ENCODE measurements at places on chromosomes 3 and 15.

- no peak for DNase-seq
Measured at GRCh38 chr3:30600572-30600971, 5.8 kb upstream of the TGFBR2 start.

- DNase-seq, result no peak
Measured at GRCh38 chr3:140384876-140385275, 293.0 kb upstream of the TRIM42 start.

DNA sequence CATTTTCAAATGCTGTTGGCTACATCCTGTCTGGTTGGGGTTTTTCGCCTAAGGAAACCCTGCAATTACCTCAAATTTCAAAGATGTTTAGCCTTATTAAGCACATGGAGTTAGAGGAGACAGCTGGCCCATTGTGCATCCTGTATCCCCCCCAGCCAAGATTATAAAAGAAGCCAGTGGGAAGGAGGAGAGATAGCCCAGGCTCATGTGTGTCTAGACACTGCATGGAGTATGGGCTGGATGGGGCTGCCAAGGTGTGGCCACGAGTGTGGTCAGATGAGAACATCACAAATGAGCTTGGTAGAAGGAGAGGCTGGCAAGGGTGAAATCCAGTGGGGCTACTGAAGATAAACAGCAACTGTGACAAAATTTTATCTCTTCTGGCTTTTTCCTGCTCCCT, 270.0 kb upstream of the TBC1D5 start:
- DNase-seq, result no peak

GRCh38 chr15:92749946-92750345, 94.4 kb upstream of the FAM174B start:
- no peak for DNase-seq

GRCh38 chr15:48230498-48230897, 24.4 kb downstream of the SLC12A1 start:
- no peak for DNase-seq

DNA sequence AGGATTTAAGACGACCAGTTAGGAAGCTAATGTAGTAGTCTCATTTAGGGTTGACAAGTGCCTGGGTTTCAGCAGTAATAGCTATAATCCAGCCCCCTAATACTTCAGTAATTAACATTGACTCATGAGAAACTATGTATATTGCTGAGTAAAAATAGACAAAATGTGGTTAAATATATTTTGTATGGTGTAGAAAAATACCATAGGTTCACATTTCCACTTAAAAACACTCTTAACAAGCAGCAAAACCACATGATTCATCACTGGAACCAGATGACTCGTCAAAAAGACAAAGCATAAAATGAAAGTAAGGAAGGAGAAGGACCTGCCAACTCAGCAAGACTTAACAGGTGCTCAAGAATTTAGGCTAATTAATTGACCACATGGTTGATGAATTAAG, 288.9 kb downstream of the EFHB start:
- no peak for DNase-seq

- peak; percentile 51 for DNase-seq
Measured at GRCh38 chr15:29670998-29671981, 151.0 kb downstream of the TJP1 start.

- peak; percentile 77 for DNase-seq
Measured at GRCh38 chr15:101068961-101069653, 149.9 kb downstream of the LRRK1 start.

GRCh38 chr3:189202583-189202982, 30.8 kb downstream of the TPRG1 start:
- DNase-seq, result no peak

- DNase-seq, result no peak
Measured at GRCh38 chr15:61011576-61012336, 217.3 kb downstream of the RORA start.

DNA sequence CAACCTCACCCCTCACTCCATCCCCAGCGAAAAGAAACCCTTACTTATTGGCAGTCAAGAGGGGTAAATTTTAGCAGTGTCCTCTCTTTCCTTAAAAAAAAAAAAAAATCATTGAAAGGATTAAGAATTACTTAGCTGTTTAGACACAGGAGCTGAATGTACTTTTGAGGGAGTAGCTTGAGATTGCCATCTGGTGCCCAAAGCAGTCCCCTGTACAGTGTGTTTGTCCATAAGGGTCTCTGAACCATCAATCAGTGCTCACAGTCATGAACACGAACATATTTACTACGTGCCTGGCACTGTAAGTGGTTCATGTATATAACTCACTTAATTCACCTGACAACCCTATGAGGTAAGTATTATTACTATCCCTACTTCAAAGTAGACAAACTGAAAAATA, 463.5 kb downstream of the RAP2B start:
- DNase-seq, result no peak

- DNase-seq, result peak; percentile 29
Measured at GRCh38 chr3:105444725-105445124, 78.0 kb downstream of the ALCAM start.

- DNase-seq, result peak; percentile 83
Measured at GRCh38 chr3:30426293-30426993, 180.0 kb upstream of the TGFBR2 start.

GRCh38 chr3:10356461-10356981, 35.6 kb upstream of the SEC13 start:
- no peak for DNase-seq

DNA sequence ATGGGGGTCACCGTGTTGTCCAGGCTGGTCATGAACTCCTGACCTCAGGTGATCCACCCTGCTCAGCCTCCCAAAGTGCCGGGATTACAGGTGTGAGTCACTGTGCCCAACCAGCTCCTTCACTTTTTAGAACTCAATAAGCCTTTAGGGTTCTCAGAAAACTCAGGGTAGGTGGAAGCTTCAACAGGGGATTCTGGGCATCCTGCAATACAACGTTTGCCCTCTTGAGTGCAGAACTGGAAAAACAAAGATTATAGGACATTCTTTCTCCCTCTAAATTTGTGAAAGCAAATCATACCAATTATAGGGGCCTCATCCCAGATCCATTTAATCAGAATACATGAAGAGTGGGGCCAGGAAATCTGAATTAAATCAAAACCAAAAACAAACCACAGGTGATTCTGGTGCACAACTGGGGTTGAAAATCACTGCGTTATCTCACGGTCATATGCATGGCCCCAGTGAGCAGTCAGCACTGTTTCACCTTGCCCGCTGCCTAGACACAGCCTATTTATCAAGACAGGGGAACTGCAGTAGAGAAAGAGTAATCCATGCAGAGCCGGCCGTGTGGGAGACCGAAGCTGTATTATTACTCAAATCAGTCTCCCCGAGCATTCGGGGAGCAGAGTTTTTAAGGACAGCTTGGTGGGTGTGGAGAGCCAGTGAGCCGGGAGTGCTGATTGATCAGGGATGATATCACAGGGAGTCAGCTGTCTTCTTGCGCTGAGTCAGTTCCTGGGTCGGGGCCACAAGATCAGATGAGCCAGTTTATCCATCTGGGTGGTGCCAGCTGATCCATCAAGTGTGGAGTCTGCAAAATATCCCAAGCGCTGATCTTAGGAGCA, 58.4 kb downstream of the TMEM44 start:
- DNase-seq, result no peak

- peak; percentile 76 for DNase-seq
Measured at GRCh38 chr15:88912500-88912921, 668 bp downstream of the MFGE8 start.

GRCh38 chr15:91049378-91050127, 27.2 kb upstream of the VPS33B start:
- DNase-seq, result peak; percentile 79

DNA sequence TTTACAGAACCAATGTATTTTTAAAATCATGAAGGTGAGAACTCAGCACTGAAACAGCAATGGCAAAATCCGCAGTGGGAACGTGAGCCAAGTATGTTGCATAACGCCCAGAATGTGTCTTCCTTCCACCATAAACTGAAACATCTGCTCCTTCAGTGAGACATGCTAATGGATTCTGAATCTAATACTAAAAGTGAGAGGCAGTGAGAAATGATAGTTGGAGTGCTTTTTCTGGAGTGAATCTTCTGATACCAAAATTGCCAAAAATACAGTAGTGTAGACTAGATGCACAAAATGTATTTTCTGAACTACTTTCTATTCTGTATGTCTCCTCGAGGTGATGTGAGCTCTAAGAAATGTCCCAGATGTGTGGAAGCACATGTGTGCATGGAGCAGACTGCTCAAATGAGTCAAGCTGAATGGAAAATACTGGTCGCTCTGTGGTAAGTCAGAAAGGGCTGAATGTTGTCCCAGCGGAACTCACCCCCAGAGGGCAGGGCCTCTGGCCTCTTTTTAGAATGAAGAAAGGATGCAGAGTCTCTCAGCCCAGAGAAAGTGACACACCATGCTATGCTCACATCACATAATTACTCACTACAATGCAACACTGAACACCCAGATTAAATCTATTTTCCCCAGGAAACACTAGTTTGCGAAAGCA, 73.0 kb downstream of the ATP10A start:
- peak; percentile 91 for DNase-seq

DNA sequence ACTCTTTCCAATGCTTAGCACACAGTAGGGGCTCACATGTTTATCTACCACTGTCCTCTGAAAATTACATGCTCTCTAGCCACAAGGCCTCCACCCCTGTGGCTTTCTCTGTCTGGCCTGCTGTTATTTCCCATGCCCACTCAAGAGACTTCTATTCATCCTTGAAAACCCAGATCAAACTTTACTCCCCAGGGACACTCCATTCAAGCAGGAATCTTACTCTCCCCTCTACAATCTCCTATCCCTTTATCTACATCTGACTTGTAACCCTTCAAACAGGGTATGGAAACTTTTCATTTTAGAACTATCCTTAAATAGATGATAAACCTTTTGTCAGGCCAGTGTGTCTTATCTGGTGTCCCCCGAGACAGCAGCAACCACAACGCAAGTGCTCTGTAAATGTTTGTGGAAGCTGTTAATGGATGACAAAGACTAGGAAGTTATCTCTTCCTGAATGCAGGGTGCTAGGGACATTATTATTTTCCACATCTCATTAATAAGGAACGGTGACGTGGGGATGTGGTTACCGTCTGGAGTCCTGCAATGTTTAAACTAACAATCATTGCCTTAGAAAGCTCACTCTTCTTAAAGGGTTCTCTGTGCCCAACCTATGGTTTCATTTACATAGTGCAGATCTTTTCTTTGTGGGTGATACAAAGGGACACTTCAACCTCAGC, 322.3 kb downstream of the ARRDC4 start:
- DNase-seq, result no peak

GRCh38 chr3:111903067-111903511, 44.0 kb downstream of the PHLDB2 start:
- peak; percentile 51 for DNase-seq

GRCh38 chr3:148150141-148150540, 547.6 kb upstream of the AGTR1 start:
- no peak for DNase-seq

DNA sequence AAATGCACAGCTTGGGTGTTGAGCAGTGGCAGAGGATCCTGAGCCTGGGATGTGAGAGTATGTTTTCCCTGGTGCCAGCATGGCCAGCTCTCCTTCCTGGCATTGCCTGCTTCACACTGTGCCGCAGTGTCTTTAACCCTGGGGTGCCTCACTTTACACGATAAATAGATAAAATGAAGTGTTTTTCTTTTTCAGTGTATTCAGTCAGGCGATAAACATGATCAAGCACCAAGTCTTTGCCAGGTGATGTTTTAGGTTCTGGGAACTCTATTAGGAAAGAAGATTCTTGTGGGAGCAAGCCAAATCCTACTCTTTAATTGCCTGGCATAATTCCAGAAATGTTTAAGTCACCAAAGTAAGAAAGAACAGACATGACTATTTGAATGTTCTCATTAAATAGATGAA, 14.0 kb downstream of the ABHD6 start:
- DNase-seq, result no peak

GRCh38 chr3:31203960-31204795, 309.7 kb upstream of the GADL1 start:
- no peak for DNase-seq

GRCh38 chr3:194584866-194585265, 48.4 kb downstream of the TMEM44 start:
- DNase-seq, result no peak

- DNase-seq, result peak; percentile 75
Measured at GRCh38 chr3:18111796-18112232, 313.3 kb downstream of the SATB1 start.

- no peak for DNase-seq
Measured at GRCh38 chr3:104526901-104527401, 839.8 kb upstream of the ALCAM start.

Data from adipocyte (in vitro differentiated cells).